ENCODE measurements at places on chromosomes 7 and 10.

- DNase-seq, result no peak
These were observed 70.3 kb upstream of the NMT2 start for GRCh38 chr10:15238555-15239335.

GRCh38 chr10:112497347-112497950 is 50.4 kb downstream of the VTI1A start:
- no peak for DNase-seq

- no peak for DNase-seq
These were observed 48.8 kb upstream of the SLC35B4 start for GRCh38 chr7:134365341-134366054.

DNA sequence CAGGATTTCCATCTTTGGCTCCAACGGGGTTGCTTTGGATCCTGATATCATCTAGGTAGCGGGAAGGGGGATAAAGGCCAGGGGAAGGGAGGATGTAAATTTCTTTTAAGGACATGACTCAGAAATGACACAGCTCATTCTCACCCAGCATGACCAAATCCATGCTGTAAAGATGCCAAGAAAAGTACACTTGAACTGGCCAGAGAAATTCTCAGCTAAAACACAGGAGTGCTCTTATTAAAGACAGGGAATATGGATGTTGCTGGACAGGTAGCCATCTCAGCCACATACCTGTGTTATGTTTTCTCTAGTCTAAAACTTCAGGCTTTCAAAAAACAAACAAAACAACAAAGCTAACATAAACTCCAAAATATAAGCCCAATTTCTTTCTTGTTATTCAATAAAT is 68.3 kb downstream of the NAMPT start:
- no peak for DNase-seq

DNA sequence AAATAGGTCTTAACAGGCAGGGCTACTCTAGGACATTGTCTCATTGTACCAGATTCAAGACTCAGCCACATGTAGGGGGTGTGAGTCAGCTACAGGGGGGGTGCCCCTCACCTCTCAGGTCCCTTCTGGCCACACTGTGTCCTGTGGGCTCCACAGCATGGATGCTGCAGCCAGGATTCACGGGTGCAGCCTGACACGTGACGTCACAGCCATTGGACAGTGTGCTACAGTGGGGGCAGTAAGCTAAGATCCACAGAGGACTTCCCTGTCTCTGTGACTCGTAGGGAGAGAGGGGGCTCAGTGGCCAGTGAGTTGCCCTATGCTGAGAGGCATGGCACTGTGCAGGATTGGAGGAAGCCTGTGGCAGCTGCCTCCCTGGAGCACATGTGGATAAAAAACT is 77.9 kb downstream of the TMEM178B start:
- no peak for DNase-seq

GRCh38 chr10:121096617-121097431 is 245.7 kb downstream of the WDR11 start:
- DNase-seq, result no peak

- no peak for DNase-seq
These were observed 402.0 kb upstream of the KLF6 start for GRCh38 chr10:4186849-4187540.

DNA sequence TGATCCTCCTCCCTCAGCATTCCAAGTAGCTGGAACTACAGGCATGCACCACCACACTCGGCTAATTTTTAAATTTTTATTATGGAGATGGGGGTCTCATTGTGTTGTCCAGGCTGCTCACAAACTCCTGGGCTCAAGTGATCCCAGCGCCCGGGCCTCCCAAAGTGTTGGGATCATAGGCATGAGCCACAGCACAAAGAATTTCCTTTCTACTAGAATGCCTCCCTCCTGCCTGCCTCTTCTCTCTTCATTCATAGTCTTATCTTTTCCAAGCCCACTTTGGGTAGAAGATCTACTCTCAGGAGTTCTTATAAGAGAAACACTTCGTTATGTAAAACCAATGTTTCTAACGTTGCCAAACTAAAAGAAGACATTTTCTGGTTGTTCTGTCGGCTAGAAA is 144.1 kb downstream of the LRRC4 start:
- DNase-seq, result no peak
